NCI-H187 (cell line): ENCODE measurements at places on chromosomes 1 and 21.
A peak's percentile ranks its signal among the peaks of the same experiment; 100 is the strongest.

- no peak for DNase-seq
These were observed 19.6 kb upstream of the TMEM54 start for GRCh38 chr1:32920833-32921232.

DNA sequence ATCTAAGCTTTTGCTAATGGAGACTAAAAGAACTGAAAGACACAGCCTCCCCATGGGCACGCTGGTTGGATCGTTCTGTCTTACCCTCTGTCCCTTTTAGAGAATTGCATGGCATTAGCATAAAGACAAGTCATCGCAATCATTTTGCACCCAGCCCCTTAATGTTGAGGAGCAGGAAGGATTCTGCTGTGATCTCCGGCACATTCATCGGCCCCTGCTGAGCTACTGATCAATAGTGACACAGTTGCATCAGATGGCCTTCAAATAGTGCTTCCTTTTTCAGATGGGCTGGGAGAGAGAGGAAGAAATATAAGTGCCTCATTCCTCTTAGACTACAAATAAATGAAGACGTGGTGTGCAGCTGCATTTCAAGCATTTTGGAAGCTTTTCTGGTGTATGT lies 75.4 kb downstream of the NOS1AP start:
- peak; percentile 76 for DNase-seq

DNA sequence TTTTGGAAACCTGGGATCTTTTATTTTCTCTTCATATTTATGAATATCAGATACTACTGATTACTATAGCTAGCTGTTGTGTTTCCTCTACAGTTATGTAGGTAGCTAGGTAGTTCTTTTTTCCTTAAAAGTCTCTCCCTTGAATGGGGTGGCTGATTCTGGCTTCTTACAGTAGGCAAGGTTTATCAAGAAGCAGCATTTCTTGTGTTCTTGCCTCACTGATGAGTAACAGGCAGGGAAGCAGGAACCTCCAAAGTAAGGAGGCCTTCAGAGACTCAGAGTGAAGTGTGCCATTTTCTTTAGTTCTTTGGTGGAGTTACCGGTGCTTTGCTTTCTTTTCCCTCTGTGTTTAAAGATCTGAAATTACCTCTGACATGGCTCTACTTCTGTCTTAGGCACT lies 56.0 kb downstream of the ZMYM4 start:
- DNase-seq = no peak

DNA sequence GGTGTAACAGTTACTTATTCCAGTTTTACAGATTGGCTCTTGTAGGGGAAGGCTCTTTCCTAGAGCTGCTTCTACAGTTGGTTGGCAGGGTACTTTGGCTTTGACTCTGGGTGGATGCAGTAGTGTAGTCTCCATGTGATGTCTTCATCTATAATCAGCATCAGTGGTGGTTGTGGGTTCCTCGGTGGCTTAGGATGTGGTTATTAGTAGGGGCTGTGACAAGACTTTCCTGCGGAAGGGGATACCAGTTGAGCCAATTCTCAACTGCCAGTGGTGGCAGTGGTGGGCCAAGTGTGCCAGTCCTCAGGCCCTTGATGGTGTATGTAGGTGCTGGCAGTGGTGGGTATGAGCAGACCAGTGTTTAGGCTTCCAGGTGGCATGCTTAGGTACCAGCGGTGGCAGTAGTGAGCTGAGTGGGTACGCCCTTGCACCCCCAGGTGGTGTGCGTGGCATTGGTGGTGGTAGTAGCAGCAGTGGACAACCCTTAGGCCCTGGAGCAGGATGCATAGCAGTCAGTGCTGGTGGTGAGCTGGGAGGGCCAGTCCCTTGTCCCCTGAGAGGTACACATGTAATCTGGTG lies 27.2 kb upstream of the KLF18 start:
- DNase-seq = no peak

GRCh38 chr1:238264951-238265350 lies 374.2 kb upstream of the ZP4 start:
- no peak for DNase-seq

DNA sequence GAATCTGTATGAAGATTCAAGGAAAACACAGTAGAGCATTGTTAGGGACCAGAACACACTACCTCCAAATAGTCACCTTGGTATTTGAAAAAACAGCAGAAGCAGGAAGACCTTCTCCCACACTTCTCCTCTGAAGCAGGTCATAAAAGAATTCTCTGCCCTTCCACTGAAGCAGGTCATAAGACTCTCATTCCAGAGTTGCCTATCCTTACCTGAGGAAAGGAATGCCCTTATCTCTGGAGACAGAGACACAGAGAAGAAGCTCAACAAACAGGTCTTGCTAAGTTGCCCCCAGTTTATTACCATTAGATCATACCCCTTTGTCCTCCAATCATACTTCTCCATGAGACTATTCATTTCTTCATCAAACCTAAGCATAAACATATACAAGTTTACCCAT lies 225.8 kb upstream of the TNR start:
- DNase-seq = no peak

GRCh38 chr1:172040466-172040865 lies 199.2 kb downstream of the DNM3 start:
- no peak for DNase-seq

DNA sequence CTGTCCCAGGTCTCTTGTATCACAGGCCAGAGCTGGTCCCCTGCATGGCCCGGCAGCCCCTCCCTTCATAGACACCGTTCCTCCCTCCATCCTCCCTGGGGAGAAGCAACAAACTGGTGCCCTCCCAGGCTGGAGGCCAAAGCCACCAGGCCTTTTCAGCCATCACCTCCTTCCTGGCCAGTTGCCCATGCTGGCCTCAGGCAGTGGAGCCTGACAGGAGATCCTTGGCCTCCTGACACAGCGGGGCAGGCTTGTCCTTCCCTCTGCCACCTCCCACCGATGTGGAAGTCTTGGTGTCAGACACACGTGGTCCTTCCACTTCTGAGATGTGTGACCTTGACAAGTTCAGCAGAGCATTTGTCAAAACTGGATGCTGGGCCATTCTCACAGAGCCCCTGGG lies 206.0 kb downstream of the HIVEP3 start:
- DNase-seq = no peak

DNA sequence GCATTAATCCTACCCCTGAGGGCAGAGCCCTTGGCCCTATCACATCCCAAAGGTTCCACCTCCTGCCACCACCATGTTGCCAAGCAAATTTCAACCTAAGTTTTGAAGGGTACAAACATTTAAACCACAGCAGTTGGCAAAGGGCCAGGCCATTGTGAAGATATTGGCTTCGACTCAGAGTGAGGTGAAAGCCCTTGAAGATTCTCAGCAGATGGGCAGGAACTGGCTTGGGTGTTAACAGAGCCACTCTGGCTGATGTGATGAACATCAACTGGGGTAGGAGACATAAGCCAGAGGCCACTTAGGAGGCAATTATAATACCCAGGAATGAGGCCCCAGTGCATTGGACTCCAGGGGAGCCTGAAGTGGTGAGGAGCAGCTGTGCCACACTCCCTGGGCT lies 207.7 kb upstream of the KAZN start:
- no peak for DNase-seq

DNA sequence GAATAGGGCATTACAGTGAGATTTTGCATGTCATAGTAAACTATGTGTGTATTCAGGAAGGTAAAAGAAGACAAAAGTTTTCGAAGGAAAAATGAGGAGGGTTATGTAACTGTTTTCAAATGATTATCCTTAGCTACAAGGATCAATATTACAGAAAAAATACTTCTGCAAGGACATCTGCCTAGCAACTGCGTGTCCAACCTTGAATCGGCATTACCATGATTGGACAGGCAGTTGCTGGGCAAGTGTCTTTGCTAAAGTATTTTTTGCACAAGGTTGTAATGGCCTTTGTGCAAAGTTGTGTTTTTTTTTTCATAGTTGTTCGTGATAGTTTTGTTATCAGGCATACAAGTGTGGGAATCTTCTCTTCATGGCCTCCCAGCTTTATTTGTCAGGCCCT lies 136.8 kb downstream of the FASLG start:
- DNase-seq = no peak

DNA sequence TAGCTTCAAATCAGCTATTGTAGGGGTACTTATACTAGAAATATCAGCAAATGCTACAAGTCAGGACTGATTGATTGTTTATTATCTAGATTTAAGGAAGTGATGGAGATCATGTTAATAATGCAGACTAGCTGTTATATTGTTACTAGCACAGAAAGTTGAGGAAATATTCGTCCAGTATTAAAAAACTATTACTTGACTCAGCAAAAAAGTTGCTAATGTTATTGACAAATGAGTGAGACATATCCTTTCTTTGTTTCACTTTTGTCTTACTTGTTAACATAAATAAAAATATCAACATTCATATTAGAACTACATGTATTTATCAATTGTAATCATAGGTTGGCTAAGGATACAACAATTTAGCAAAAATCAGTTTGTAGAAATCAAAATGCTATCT lies 114.1 kb downstream of the WDR3 start:
- no peak for DNase-seq

- no peak for DNase-seq
These were observed 80.5 kb downstream of the MPZL1 start for GRCh38 chr1:167802235-167802634.

DNA sequence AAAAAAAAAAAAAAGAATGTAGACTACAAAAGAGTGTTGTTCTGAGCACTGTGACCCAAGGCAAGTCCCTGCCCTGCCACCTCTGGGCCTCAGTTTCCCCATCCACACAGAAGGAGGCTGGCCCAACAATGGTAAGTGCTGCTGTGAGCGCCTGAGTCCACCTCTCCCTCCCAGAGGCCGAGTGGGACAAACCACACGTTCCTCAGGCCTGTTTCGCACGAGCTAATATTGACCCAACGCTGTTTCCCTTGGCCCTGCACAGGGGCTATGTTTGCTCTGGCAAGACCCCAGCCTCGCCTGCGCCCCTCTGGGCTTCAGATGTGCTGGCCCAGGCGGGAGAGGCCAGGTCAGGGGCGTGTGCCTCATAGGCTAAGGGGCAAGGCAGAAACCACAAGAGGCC lies 12.6 kb upstream of the LAPTM5 start:
- DNase-seq = no peak
